ENCODE measurements at places on chromosomes 6 and 20. TPM values are rescaled to one million over a fixed set of nuclear protein-coding genes. Genes with fewer than 3 reads are reported as not detected.

CCN2 gene
- 223 TPM for polyA plus RNA-seq

DNA sequence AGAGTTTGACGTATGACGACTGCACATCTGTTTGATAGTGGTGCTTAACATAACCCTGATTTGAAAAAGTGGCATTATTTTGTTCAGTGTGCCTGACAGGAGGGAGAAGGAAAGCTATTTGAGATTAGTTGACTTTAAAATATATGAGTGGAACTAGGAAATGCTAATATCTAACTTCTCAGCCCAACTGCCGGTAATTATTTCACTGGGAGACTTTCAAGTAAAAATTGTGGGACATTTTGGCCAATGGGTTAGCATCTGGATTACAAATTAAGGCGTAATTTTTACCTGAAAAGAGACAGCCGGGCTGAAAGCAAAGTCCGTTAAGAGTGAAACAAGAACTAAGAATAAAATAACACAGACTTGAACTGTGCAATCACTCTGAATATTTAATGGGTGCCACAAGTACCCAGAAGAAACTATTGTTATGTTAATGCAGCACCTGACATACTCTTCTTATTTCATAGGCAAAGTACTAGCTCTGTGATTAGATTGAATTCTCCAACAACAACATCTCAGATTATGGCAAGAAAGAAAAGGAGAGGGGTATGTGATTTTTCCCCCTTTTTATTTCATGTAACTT lies 2.0 kb downstream of the HEY2 start:
- DNase-seq: no peak

DNA sequence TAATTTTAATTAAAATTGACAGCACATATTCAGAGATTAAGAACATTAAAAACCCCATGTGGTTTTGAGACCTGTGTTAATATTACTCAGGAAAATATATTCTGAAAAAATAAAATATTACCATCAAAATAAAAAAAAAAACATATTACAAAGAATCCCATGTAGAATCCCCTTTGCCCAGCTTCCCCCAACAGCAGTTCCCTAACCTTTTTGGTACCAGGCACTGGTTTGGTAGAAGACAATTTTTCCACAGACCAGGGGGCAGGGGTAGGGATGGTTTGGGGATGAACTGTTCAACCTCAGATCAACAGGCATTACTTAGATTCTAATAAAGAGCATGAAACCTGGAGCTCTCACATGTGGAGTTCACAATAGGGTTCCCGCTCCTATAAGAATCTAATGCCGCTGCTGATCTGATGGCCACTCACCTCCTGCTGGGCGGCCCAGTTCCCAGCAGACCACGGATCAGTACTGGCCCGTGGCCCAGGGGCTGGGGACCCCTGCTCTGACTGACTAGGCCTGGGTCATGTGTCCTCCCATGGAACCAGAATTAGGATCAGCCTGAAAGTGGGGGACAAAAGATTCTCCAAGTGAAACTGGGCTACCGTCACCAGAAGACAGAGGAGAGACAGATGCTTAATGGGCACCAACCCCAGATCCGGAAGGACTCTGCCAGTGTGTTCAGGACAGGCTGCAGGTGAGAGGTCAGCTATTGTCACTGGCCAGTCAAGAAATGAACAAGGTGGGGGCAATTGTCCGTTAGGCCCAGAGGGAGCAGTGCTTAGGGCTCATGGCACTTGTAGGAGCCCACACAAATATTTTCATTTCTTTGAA lies 235.5 kb downstream of the PREX1 start:
- DNase-seq: no peak

DNA sequence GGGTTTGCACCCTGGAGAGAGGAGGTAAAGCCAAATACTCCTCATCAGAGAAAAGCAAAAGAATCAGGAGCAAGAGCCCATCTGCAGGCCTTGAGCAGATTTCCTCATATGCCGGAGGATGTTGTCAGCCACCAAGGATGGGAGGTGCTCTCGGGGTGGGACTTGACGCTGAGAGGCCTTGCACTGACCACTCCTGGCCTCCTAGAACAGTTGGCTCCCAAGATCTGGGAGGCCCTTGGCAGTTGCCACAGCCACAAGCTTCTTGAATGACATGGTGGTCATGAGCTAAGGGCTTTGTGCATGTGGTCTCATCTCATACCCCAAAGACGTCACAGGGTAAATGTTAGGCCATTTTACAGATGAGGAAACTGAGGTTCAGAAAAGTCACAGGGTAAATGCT lies 75.2 kb upstream of the PMEPA1 start:
- DNase-seq: no peak

GRCh38 chr6:107423474-107423990 lies 35.8 kb downstream of the PDSS2 start:
- no peak for DNase-seq
